GDM1 (cell line): ENCODE measurements at places on chromosomes 1 and 21.

GRCh38 chr1:7975212-7975865 is 13.8 kb downstream of the PARK7 start:
- DNase-seq, result peak; percentile 5

DNA sequence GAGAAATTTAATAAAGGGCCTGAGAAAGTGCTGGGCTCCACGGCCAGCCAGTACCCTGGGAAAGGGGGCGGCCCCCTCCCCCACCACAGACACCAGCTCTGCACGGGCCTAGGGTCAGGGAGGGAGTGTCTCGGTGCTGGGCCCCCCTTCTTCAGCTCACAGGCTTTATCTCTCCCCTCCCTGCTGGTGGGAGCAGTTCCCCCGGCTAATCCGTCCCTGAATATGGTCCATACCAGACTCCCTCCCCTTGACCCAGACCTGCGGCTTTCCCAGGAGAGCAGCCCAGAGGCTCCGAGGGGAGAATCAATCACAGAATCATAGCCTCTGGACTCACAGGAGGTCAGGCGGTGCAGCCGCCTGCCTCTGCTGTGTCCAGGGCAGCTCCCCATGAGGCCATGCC is 26.0 kb upstream of the RSPO1 start:
- no peak for DNase-seq

DNA sequence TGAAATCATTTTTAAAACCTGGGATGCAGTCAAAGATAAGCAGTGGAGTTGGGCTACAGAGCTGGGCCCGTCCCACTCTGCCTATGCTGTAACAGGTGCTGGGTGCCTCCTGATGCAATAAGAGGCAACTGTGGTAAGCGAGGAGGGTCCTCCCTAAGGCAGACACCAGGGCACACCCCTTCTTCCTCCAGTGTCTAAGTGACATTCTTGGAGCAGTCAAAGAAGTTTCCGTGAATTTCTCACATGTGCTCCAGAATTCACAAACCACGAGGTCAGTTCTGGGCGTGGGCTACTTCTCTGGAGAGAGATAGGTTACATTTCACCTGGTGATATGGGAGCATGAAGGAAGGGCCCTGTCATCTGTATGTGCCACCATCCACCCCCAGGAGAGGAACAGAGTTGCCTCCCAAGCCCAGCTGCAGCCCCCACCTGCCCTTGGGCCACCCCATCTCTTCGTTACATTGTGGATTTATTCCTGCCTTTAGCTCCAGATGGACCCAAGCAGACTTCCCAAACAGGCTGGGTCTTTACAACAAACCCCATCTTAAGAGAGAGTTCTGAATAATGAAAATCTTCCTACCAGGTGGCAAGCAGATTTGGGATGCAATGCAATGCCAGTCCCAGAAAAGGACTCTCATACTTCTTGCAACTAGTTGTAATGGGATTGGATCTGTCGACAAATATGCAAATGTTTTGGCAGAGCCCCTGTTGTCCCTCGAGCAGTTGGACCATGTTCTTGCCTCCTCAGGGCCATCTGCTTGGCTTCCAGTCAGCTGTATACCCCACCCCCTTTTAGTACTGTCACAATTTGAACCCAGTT is 82.5 kb upstream of the CNTN2 start:
- DNase-seq, result no peak

- peak; percentile 52 for DNase-seq
These were observed 8.2 kb downstream of the IFFO2 start for GRCh38 chr1:18948048-18948912.

DNA sequence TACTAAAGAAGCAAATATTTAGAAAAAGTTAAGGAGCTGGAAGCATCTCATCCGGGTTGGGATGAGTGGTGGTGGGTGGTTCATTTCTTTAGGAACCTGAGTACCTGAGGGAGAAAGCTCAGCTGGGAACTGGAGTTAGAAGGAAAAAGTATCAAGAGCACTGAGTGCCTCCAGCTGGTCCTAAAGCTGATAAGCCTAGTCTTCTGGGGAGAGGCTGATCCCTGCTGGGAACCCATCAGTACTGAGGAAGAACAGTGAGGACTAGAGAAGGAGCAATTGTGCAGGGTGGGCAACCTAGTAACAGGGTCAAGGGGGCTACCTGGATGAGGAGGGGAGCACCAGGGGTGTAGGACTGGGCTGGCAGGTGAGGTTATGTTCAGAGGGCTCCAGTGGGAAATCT is 89.5 kb downstream of the RUNX1 start:
- DNase-seq, result no peak

GRCh38 chr21:31721381-31721780 is 10.5 kb downstream of the SCAF4 start:
- DNase-seq, result no peak

- no peak for DNase-seq
These were observed 7.7 kb downstream of the CGN start for GRCh38 chr1:151518936-151519335.

DNA sequence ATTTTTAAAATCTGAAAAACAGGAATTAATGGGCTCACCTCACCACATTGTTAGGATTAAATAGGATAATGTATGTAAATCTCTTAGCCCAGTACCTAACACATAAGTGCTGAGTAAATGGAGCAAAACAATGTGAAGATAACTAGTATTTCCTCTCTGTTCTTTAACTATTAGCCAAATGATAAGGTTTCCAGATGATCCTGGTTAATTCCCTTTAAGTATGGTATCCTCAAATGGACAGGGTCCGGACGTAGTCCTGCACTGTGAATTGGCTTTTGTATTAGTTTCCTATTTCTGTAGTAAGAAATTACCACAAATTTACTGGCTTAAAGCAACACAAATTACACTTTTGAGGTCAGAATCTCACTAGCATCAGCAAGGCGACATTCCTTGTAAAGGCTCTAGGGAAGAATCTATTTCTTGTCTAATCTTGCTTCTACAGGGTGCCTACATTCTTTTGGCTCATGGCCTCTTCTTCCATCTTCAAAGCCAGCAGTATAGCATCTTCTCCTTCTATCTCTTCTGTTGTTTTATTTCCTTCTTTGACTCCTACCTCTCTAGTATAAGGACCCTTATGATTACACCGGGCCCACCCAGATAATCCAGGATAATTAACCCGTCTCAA is 17.1 kb downstream of the SCAF4 start:
- DNase-seq, result no peak

- DNase-seq, result no peak
These were observed 124.1 kb downstream of the DISP1 start for GRCh38 chr1:222938986-222939385.

GRCh38 chr21:36211660-36212512 is 55.3 kb downstream of the DOP1B start:
- DNase-seq, result no peak

- no peak for DNase-seq
These were observed 483.3 kb downstream of the TTLL7 start for GRCh38 chr1:83515578-83516154.

DNA sequence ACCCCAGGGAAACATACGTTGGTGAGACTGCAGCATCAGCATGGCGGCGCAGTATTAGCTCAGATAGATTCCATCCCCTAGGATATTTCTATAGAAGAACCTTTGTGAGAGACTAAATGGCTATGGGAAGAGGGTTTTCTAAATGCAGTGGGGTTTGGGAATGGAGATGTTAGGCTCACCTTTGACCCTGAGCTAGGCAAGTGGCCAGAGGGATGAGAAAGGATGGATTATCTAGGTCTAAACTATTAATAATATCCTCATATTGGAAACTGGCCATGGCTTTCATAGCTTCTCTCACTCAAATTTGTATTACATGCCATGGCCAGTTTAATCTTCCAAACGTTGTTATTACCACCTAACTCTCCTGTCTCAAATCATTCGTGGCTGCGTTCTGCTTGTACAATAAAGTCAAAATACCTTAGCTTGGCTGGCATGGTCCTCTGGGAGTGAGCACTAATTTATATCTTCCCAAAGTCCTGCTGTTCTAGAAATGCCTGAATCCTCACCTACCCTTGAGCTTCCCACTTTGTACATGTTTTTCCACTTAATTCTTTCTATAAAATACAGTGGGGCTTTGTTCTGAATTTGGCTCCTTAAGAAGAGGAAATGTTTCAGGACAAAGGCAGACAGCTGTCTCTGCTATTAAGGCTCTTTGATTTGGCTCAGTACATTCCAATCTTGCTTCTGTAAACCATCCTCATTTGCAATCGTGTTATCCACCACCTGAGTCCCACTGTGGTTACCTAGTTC is 31.0 kb upstream of the COG2 start:
- no peak for DNase-seq

DNA sequence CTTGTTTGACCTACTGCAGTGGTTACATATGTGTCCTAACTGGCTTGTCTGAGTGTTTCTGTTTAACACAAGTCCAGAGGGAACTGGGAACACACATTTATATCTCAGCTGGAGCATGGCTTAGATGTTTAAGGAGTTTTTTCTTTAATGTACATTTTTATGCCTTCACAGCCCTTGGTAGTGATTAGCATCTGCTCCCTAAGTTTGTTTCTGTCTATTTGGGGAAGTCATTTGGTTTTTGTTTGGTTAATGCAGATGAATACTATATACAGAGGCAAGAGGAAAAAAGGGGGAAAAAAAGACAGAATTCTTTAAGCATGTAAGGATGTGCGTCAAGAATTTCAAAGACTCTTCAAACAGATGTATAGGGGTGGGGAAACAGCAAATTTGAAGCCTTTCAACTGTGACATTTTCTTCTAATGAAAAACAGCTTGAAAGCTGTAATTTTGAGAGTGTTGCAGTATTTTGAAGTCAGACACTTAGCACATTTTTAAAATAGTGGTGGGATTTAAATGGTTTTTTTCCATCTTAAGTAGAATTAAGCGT is 15.4 kb downstream of the MACO1 start:
- DNase-seq, result no peak

- no peak for DNase-seq
These were observed 522 bp downstream of the LRP8 start for GRCh38 chr1:53327182-53327913.

DNA sequence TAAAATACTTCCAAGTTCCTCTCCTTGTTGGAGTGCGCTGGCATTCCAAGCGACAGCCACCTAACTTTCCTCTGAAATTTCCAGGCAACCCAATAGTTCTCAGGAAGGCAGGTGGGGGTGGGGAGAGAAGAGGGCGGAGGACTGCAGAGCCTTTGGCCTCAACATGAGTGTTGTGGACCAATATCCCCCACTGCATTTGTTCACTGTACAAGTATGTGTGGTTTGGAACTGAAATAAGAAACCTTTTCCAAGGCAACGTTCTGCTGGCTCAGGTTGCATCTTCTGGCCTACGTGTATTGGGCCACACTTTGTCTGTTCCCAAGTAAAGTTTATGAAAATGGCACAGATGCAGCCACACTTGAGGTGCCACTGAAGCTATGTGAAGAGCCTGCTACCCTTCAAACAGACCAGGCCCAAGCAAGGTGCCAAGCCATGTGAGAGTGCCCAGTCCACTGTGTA is 153.4 kb downstream of the DHRS3 start:
- DNase-seq, result no peak
